ENCODE measurements at places on chromosomes 3 and 15.

DNA sequence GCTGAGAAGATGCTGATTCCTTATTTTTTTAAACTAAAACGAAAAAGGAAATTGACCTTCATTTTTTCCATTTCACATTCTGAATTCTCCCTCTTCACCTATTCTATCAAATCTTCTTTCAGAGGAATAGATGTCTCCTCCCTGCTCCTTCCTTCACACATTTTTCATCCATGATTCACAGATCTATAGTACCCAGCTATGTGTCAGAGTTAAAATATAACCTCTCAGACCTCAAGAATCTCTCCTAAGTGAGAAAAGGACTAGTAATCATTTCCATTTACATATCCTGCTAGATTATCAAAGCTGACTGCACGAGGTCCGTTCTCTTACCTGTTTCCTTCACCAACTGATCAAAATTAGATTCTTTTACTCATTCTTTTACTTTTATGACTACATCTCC, 1297.6 kb upstream of the ALCAM start:
- no peak for DNase-seq

- DNase-seq, result no peak
These were observed 25.1 kb upstream of the MTMR10 start for GRCh38 chr15:31016446-31016915.

DNA sequence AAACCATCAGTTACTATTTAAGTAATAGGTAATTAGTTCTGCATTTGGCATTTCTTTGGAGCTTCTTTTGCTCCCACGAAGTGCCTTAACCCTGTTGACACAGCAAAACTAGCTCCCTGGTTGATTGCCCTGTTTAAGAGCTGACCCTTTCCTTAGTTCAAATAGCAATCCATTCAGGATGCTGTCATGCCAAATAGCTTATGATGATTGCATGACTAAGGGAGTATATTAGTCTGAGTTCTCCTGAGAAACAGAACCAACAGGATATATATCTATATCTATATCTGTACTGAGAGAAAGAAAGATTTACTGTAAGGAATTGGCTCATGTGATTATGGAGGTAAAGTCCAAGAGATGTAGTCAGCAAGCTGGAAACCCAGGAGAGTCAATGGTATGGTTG, 50.3 kb upstream of the SPRED1 start:
- no peak for DNase-seq

GRCh38 chr3:42683875-42684598, 1.3 kb upstream of the KLHL40 start:
- DNase-seq, result no peak
